ENCODE measurements at places on chromosomes 11 and 22.

DNA sequence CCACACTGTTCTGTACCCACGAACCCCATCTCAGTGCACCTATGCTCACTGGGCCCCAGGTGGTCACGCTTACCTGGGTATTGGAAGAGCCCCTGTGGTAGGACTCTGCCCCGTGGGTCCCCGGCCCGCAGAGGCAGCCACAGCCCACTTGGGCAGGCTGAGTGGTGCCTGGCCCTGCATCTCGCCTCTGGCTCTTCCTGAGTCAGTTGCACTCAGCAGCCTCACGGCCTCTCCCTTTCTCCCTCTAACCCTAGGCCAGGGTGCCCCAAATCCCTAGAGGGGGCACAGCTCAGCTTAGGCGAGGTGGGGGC, 9.7 kb downstream of the CRELD2 start:
- no peak for DNase-seq

DNA sequence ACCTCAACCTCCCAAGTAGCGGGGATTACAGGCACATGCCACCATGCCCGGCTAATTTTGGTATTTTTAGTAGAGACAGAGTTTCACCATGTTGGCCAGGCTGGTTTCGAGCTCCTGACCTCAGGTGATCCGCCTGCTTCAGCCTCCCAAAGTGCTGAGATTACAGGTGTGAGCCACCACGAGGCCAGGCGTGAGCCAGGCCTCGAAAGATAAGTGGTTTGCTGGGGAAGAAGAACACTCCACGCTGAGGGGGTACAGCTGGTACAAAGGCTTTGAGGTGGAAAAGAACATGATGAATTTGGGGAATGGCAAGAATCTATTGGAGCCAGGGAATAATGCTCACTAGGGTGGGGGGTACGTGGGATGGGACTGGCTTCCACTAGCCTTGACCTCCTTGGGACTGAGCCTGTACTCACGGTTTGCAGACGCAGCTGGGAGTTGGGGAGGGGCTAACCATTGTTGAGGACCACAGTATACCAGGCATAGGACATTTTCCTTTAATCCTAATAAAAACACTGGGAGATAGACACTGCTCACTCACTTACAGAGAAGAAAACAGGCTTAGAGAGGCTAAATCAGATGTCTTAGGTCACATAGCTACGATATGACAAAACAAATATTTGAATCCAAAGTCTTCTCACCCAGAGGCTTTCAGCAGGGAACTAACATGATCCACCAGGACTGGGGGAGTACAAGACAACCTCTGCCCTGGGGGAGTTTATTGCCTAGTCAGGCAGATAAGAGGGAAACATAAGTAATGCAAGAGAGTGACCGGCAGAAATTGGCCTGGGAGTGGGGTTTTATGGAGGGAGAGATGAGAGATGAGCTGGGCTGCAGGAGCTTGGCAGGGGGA, 4.9 kb downstream of the SLCO2B1 start:
- no peak for DNase-seq

- DNase-seq = peak; percentile 38
Measured at GRCh38 chr11:18617688-18618341, 16.3 kb downstream of the SPTY2D1 start.

DNA sequence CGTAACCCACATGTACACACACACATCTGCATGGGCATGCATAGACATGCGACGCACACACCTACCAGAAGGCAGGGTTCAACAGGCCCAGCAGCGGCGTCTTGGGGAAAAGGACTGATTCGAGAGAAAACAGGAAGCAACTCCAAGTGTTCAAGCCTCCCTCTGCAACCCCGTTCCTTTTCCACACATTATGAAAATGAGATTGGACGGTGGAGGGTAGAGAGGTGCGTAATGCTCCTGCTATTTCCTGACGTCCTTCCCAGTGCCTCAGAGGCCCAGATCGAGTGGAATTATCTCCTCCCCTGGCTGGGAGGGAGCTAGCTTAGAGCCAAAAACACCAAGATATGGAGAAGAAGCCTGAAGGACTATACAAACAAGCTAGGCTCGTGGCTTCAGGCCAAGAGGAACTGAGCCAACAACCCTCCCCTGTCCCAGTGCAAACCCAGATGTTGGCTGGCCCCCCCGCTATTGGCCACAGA, 289.2 kb downstream of the MN1 start:
- peak; percentile 96 for DNase-seq

DNA sequence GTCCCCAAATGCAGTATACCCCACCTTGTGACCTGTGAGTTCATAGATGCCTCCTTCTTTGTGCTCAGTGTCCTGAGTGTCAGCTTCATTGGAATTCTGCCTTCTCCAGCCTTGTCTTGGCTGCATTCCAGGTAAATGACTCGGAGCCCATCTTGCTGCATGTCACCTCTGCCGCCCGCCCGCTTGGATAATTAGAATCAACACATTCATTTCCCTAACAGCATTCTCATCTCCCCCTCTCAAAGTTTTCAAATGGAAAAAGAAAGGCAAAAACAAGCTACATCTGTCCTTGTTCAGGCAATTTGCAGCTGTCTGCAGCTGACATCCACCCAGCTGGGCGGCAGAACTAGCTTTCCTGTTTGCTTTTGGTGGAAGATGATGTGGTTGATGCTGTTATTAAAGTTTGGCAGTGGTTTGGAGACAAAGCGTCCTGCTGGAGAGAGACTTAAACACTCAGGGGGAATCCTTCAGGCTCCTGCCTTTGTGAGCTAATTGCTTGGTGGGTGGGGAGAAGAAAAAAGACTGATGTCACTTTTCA, 198.8 kb upstream of the SEZ6L start:
- DNase-seq = no peak

GRCh38 chr11:65868907-65869306, 3.7 kb downstream of the EFEMP2 start:
- DNase-seq = no peak

- DNase-seq = peak; percentile 41
Measured at GRCh38 chr22:40808018-40808841, 10.9 kb downstream of the SLC25A17 start.

GRCh38 chr11:115213007-115213406, 291.2 kb downstream of the CADM1 start:
- no peak for DNase-seq

- DNase-seq = peak; percentile 86
Measured at GRCh38 chr11:122668562-122669090, 13.1 kb downstream of the UBASH3B start.

- no peak for DNase-seq
Measured at GRCh38 chr11:113952070-113952469, 22.8 kb upstream of the HTR3A start.

DNA sequence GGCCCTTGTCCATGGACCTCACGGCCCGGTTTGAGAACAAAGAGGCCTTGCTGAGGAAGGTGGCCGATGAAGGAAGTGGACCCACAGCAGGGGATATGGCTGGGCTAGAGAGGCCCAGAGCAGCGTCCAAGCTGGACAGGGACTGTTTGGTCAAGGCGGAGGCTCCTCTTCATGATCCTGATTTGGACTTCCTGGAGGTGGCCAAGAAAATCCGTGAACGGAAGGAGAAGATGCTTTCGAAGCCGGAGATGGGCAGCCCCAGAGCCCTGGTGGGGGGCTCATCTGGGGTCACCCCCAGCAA, 76.3 kb downstream of the KIAA1671 start:
- no peak for DNase-seq

GRCh38 chr22:20173772-20174171, 22.9 kb upstream of the CCDC188 start:
- no peak for DNase-seq

DNA sequence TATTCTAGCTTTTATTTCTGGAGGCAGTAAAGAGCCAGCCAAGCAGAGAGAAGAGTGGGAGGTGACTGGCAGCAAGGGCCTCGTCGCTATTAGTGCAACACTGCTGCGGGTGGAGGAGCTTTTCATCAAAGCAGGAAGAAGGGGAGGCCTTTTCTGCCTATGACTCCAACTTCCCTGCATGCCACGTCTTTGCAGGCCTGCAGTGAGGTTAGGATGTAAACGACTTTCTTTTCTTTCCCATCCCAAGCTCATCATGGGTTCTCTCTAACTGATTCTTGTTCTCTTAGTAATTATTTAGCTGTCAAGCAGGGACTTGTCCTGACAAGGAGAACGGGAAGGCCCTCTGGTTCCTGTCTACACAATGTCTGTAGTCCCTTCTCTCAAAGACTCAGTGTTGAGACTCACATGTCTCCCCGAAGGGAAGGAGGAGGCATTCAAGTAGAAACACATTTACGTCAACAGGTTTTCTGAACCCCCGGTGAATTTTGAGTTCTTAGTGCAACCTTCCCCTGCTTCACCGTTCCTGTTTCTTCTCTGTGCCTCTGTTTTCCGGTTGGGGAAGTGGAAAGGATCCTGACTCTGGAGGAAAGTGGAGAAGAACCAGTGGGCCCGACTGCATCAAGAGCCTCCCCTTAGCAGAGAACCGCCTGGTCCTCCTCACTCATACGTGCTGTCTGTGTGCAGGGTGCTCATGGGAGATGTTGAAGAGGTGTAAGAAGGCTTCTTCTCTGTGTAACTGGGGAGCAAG, 56.9 kb downstream of the PACS1 start:
- DNase-seq = peak; percentile 73

- DNase-seq = no peak
Measured at GRCh38 chr11:70863186-70863585, 389.2 kb downstream of the SHANK2 start.
